ENCODE measurements at places on chromosomes 4 and X.

DNA sequence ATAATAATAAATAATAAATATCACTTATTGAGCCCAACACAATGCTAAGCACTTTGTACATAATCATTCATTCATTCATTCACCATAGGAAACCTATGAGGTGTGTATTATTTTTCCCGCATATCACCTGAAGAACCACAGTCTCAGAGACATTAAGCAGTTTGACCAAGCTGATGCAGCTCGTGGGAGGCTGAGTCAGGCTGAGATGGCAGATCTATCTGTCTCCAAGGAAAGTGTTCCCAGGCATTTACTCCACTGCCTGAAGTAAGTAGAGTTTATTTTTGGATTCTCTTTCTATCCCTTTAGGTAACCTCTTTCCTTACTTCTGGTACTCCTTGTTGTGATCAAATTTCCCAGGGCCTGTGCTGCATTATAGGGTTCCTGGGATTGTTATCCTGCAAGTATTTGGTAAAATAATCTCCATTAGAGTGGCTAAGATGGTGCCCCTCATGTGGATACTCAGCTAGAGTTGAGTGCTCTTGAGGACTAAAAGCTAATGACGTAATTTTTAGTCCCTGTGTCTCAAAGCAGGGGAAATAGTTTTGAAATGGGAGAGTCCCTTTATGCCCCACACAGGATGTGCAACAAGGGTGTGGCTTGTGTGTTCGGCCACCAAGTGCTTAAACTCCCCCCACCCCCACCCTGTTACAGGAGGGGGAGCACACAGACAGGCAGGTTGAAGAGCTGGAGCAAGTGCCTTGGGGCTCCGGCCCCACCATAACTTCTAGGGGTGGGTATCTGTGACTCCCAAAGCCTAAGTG, 467.0 kb downstream of the STIM2 start:
- no peak for DNase-seq

GRCh38 chr4:47713129-47713834, 124.6 kb downstream of the CORIN start:
- DNase-seq = no peak

GRCh38 chrX:71606536-71607216, 11.6 kb downstream of the CXCR3 start:
- DNase-seq = no peak

- no peak for DNase-seq
Observed at GRCh38 chr4:125750828-125751466, 436.2 kb downstream of the FAT4 start.

DNA sequence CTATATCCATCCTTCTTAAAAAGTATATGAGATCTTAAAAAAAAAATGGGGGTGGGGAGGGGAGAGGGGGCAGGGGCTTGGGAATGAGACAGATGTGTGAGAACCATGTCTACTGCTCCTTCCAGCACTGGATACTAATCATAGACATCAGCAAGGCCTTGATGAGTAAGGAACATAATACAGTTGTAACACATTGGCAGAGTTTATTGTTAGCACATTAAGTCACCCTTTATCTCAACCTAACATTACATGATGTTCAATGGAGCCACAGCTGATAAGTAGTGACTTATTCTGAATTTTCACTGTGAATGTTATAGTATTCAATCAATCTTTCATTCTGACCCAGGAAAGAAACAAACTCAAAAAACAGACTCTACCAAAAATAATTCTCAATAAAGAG, 47.3 kb upstream of the KCNE5 start:
- DNase-seq = no peak
